Aorta (tissue), 5 donors: ENCODE measurements at places on chromosomes 11 and 22.
A peak's percentile ranks its signal among the peaks of the same experiment; 100 is the strongest.

- no peaks in the 10 kb centered on the region for H3K4me1 ChIP-seq
- H3K27me3 ChIP-seq, result no peaks in the 10 kb centered on the region
- DNase-seq, result peak; percentile 68
- no peak overlapping the region for H3K27ac ChIP-seq
- H3K36me3 ChIP-seq, result no peaks in the 10 kb centered on the region
- peak overlapping the region; percentile 67 for H3K4me3 ChIP-seq
Observed at GRCh38 chr11:3056296-3057068, 741 bp downstream of the CARS1 start.

- H3K36me3 ChIP-seq, result no peaks in the 10 kb centered on the region
- DNase-seq, result no peak
- no peaks in the 10 kb centered on the region for H3K27me3 ChIP-seq
Observed at GRCh38 chr11:43983221-43983810, 40.9 kb downstream of the C11orf96 start.

GRCh38 chr11:118334745-118335144 lies 7.8 kb downstream of the CD3D start:
- no peaks in the 10 kb centered on the region for H3K4me1 ChIP-seq
- H3K4me3 ChIP-seq, result no peak overlapping the region
- H3K27ac ChIP-seq, result no peak overlapping the region
- H3K36me3 ChIP-seq, result no peaks in the 10 kb centered on the region

DNA sequence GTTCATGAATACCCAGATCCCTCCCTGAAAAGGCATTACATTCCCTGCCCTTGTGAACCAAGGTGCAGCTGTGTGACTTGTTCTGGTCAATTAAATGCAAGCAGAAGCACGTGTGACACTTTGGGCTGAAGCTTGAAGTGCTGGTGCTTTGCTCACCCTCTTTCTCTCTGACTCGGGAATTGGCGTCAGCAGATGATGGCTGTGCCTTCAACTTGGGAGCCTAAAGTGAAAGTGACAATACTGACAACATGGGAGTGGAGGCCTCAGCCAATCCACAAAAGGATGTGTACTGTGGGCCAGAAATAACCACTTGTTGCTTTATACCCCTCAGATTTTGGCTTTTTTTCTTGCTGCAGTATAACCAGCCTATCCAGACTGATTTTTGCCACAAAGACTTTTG lies 148.3 kb upstream of the THY1 start:
- no peak for DNase-seq
- no peak overlapping the region for H3K4me3 ChIP-seq
- no peak overlapping the region for H3K27ac ChIP-seq
- H3K27me3 ChIP-seq, result no peaks in the 10 kb centered on the region

- H3K4me1 ChIP-seq, result no peaks in the 10 kb centered on the region
- H3K36me3 ChIP-seq, result no peaks in the 10 kb centered on the region
- H3K27me3 ChIP-seq, result no peaks in the 10 kb centered on the region
- H3K4me3 ChIP-seq, result no peak overlapping the region
Observed at GRCh38 chr11:84292006-84292405, 1005.8 kb upstream of the CCDC90B start.

- H3K27me3 ChIP-seq, result no peaks in the 10 kb centered on the region
- H3K36me3 ChIP-seq, result no peaks in the 10 kb centered on the region
- H3K4me3 ChIP-seq, result no peak overlapping the region
- no peaks in the 10 kb centered on the region for H3K4me1 ChIP-seq
Observed at GRCh38 chr11:115944596-115944995, 440.4 kb upstream of the CADM1 start.

DNA sequence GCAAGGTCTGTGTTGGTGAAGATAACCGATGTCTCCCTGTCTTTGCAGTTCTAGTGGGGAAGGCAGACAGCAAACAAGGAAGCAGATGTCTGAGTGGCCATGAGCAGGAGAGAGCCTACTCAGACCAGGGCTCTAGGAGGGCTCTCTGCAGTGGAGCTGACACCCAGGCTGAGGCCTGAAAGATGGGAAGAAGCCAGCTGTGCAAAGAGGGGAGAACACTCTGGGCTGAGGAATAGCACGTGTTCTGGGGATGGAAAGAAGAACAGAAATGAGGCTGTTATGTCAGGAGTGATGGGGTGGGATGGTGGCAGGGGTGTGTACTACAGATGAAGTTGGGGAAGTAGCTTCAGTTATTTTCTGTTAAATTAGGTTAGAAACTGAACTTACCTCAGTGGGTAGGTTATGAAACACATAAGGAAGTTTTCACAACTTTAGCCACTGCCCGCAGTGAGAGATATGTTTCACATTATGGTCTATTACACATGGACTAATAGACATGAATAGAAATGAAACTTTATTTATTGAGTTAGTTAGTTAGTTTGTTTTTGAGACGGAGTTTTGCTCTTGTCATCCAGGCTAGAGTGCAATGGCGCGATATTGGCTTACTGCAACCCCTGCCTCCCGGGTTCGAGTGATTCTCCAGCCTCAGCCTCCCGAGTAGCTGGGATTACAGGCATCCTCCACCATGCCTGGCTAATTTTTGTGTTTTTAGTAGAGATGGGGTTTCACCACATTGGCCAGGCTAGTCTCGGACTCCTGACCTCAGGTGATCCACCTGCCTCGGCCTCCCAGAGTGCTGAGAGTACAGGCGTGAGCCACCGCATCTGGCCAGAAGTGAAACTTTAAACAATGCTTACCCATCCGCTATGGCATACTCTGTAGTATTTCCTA lies 7.8 kb downstream of the DCPS start:
- no peak overlapping the region for H3K27ac ChIP-seq
- DNase-seq, result no peak
- H3K27me3 ChIP-seq, result no peaks in the 10 kb centered on the region
- no peaks in the 10 kb centered on the region for H3K4me1 ChIP-seq
- no peaks in the 10 kb centered on the region for H3K36me3 ChIP-seq

DNA sequence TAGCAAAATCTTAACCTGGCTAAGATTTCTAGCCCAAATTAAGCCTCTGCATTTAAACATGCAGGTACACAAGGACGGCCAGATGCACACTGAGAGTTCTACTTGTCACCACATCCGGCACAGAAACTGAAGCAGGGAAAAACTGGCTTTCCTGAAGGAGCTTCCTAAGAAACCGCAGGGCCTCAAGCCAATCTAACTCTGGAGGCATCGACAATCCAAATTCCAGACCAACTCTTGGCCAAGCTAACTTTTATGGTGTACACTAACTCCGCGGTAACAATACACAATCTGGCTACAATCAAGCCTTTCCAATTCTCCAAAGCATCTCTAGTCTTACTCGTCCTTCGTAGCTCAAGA lies 1.2 kb downstream of the MSANTD2 start:
- no peaks in the 10 kb centered on the region for H3K36me3 ChIP-seq
- no peak for DNase-seq
- H3K27ac ChIP-seq, result peak overlapping the region; percentile 99
- H3K27me3 ChIP-seq, result no peaks in the 10 kb centered on the region
- H3K4me3 ChIP-seq, result peak overlapping the region; percentile 97

DNA sequence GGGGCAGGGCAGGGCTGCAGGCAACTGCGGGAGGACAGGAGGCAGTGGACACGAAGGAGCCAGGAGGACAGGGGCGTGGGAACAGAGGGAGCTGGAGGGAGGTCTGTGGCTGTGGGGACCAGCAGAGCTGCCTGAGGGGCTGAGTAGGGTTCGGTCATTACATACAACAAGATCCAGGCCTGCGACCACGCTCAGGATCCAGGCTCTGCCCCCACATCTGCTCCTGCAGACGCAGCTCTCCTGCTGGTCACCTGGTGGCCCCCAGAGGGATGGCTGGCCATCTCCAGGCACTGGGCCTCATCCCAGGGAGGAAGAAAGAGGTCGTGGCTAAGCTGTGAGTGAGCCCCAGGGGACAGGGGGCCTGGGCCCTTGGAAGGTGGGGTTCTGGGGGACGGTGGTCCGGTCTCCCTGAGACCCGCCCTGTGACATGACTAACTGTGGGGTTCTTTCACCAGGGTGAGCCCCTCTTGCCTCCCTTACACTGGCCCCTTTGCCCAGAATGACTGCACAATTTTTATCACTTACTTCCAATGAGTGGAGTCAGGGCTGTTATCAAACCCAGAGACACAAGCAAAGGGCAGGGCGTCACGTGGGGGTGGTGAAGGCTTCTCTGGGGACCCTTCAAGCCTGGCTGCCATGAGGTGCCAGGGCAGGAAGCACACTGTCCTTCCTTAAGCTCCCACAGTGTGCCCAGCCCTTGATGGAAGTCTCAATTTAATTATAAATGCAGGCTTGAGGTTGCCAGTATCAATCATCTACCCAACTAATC lies 6.7 kb upstream of the APOBEC3A start:
- H3K4me3 ChIP-seq, result no peak overlapping the region
- peak; percentile 28 for DNase-seq
- H3K27me3 ChIP-seq, result no peaks in the 10 kb centered on the region
- no peaks in the 10 kb centered on the region for H3K36me3 ChIP-seq
- H3K27ac ChIP-seq, result no peak overlapping the region
